Hypothalamus (tissue), 51 donors: ENCODE measurements at places on chromosomes 12 and 14.

GRCh38 chr12:104582739-104583138 is 126.0 kb downstream of the CHST11 start:
- no peak for DNase-seq

GRCh38 chr14:68929623-68930307 is 49.3 kb downstream of the ACTN1 start:
- no peak for DNase-seq

DNA sequence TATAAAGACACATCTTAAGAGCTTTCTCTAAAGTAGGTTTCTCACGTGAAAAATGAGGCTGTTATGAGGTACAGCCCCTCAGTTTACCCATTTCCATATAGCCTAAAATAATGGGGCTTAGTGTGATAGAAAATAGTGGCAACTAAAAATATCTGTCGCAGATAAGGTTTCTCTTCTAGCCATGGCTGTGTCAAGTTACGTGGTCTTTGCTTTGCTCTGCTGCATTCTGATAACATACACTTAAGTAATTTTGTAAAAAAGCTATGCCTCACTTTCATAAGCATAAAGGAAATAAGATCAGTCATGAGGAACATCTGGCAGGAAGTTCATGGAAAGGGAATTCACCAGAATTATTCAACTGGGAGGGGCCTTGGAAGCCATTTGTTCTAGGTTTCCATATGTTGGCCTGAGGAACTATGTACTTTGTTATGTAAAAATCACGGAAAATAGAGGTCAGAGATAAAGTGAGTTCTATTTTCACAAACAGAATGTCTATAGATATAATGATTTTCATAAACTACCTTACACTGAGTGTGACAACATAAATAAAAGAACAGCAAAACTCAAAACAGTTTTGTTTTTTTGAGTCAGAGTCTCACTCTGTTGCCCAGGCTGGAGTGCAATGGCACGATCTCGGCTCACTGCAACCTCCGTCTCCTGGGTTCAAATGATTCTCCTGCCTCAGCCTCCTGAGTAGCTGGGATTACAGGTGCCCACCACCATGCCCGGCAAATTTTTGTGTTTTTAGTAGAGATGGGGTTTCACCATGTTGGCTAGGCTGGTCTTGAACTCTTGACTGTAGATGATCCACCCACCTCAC is 195.6 kb upstream of the KRR1 start:
- DNase-seq, result no peak

DNA sequence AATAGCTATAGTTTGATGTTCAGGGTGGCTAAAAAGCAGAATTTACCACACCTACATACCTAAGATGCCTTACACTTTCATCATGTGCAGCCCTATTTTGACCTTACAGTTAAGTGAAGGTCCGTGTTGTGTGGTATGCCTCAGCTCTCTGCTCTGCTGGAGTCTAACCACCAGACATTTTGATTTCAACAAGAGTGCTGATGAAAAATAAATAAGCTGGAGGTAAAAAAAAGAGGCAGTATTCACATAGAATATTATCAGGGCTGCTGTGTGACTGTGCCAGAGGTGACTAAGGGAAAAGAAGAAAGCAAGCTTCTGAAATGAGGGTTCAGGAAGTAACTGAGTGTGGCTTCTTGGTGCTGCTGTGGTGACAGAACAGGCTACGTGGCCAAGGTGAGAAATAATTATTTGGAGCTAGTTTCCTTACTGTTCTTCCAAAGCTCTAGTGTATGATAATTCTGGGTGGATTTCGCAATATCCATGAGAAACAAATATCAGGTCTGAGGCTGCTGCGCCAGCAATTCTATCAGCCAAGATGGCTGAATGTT is 188.8 kb downstream of the STXBP6 start:
- DNase-seq, result no peak

GRCh38 chr12:63319386-63319785 is 168.4 kb upstream of the AVPR1A start:
- no peak for DNase-seq

- no peak for DNase-seq
Observed at GRCh38 chr14:100769035-100769939, 42.6 kb downstream of the DLK1 start.

GRCh38 chr12:3417937-3418462 is 73.0 kb upstream of the PRMT8 start:
- no peak for DNase-seq

DNA sequence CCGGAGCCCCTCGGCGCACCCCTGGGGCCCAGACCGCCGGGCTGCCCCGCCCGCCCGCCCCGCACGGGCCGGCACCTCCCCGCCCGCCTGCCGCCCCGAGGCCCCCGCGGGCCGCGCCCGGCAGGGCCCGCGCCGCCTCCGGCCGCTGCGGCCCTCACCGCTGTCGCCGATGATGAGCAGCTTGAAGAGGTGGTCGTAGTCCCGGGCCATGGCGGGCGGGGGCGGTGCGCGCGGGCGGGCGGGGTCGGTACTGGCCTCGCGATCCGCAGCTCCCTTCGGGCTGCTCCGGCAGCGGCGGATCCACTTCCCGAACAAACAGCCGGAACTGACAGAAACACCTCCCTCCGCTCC is at the start of gene RAB35:
Gene RAB35 (minus strand): TSS at position 313 of the 351 bp plus-strand sequence. CDS start 103 bp downstream, at position 210.
- DNase-seq, result peak; percentile 83

DNA sequence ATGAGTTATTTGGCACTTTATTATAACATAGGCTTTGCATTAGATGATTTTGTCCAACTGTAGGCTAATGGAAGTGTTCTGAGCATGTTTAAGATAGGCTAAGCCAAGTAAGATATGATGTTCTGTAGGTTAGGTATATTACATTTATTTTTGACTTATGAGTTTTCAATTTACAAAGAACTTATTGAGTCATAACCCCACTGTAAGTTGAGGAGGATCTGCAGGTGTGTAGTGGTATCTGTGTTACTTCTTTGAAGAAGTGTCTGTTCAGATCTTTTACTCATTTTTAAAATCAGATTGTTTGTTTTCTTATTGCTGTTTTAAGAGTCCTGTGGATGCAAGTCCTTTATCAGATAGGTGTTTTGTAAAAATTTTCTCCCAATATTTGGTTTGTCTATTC is 329.2 kb downstream of the RAD51B start:
- no peak for DNase-seq

DNA sequence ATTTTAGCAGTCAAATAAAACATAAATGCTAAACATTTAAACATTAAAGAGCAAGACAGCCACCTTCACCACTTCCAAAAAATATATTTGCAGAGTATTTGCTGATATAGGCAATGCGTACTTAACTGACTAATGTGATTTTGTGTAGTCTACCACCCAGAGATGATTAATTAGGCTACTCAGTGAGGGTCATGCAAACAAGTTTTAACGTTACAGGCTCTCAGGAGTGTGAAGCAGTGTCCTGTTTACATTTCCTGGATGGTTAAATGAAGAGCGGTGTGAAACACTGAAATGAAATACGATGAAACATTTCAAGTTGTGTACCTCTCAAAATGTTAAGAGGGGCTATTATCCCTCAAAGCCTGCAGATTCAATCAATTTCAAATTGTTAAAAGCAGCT is 165.8 kb upstream of the LRIG3 start:
- DNase-seq, result no peak

DNA sequence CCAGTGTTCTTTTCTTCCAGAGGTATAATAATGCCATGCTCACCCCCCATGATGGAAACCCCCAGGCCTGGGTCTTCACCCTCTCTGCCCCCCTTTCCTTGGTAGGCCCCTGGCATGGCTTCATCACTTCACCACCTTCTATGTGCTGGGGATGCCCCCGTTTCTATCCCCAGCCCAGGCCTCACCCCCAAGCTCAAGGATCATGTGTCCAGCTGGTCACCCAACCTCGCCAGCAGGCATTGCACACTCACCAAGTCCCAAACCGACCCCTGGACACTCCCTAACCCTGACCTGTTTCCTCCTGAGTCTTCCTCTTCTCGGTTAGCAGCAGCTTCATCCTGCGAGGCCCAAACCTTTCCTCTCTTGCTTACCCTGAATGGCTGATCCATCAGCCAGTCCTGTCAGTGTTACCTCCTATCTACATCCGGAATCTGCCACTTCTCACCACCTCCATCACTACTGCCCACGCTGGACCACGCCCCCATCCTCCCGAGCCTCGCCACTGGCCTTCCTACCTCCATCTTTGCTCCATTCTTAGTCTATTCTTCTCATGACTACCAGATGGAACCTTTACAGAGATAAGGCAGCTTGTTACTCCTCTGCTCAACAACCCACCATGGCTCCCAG is 69.0 kb downstream of the MVK start:
- DNase-seq, result no peak

DNA sequence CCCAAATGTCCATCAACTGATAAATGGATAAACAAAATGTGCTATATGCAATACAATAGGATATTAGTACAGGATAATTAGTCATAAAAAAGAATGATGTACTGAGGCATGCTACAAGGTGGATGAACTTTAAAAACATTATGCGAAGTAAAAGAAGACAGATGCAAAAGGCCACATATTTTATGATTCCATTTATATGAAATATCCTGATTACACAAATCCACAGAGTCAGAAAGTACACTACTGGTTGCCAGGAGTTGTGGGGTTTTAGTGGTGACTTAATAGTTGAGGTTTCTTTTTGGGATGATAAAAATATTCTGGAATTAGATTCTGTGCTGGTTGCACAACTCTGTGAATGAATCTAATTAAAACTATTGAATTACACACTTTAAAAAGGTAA is 12.6 kb downstream of the TRIM9 start:
- no peak for DNase-seq

- no peak for DNase-seq
Observed at GRCh38 chr12:62848418-62848817, 86.5 kb downstream of the PPM1H start.

GRCh38 chr12:92603741-92604432 is 98.9 kb upstream of the PLEKHG7 start:
- DNase-seq, result no peak

- DNase-seq, result no peak
Observed at GRCh38 chr12:3683670-3684069, 69.2 kb downstream of the CRACR2A start.

GRCh38 chr12:132000286-132000872 is 50.6 kb downstream of the EP400 start:
- DNase-seq, result no peak

DNA sequence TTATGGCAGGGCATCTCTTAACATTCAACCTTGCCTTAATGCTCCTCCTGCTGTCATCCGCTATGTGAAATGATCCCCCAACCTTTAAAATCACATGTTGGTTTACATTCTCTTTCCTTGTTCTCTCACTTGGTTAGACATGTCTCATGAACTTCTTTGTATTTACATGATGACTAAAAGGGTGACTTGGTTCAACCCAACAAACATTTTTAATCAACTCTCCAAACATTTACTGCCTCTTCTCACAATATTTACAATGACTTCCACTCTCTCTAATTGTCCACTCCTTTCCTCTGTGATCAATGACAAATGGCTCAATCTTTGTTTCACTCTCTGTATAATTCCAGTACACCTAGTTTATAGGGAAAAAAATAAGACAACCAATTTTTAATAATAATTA is 506.1 kb downstream of the NELL2 start:
- no peak for DNase-seq

GRCh38 chr12:91813701-91814100 is 331.9 kb downstream of the BTG1 start:
- no peak for DNase-seq

- DNase-seq, result no peak
Observed at GRCh38 chr14:71142375-71143038, 235.2 kb downstream of the PCNX1 start.
